Left hindlimb (tissue), 1 donor: ENCODE measurements at places on chromosomes 13 and 19.
A peak's percentile ranks its signal among the peaks of the same experiment; 100 is the strongest.

- no peak for DNase-seq
Measured at GRCh38 chr19:17549085-17549740, 6.2 kb upstream of the COLGALT1 start.

DNA sequence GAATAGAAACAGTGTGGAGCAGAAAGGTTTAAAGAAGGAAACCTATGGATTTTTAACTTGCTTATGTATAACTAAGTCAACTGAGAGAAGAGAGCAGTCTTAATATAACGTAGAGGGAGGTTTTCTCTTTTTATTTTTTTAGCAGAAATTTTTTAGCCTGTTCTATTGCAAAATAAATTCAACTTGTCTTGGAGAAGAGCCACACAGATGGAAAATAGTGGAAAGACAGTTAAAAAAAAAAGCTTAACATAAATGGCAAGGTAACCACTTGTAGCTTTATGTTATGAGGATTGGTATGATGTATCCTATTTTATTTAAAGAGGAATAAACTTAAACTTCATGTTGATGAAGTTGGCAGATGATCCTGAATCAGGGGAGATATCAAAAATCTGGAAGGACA lies 312.4 kb downstream of the SHISA2 start:
- DNase-seq = no peak

GRCh38 chr13:22103046-22104027 lies 432.5 kb downstream of the FGF9 start:
- no peak for DNase-seq

GRCh38 chr19:35752746-35753350 lies 4.0 kb downstream of the HSPB6 start:
- no peak for DNase-seq

- no peak for DNase-seq
Measured at GRCh38 chr19:8158411-8159074, 9.2 kb upstream of the FBN3 start.

DNA sequence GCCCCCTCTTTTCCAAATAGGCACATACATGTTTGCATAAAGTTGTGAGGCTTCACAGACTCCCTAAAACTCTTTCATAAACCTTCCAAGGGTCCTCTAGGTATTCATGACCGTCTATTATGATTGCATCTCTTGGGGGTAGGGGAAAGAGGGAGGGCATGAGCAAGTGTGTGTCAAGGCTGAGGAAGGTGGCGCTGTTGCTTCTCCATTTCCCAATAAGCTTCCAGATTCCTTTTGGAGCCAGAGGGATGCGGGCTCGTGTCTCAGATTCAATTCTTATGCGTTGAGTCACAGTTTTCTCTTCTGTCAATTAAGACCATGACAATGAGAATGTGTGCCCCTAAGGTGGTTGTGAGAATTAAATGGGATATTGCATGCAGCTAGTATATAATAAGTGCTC lies 51.0 kb upstream of the CYP2A7 start:
- DNase-seq = no peak

- no peak for DNase-seq
Measured at GRCh38 chr19:12834566-12834943, at the start of gene RTBDN. TSS of gene RTBDN (minus strand) at chr19:12834579. CDS start at chr19:12829979, 4,600 bp downstream.

- no peak for DNase-seq
Measured at GRCh38 chr19:903266-903797, 9.7 kb downstream of the R3HDM4 start.

- no peak for DNase-seq
Measured at GRCh38 chr13:24719139-24719538, 38.9 kb downstream of the ATP12A start.

DNA sequence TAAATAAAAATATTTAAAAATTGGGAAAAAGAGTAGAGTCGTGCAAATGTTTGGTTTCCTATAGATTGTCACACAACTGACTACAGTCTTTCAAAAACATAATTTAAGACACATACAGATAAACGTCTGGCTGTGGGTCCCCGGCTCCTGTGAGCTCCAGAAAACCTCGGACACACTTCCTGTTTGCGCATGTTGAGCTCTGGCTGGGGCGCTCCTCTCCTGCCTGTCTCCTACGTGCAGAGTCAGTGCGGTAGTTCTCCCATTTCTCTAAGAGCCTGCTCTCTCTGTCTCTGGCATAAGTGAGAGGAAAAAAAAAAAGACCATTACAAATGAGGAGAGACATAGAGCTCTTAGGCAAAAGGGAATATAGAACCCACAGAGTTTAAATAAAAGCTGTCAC lies 128.2 kb upstream of the OBI1 start:
- DNase-seq = no peak

DNA sequence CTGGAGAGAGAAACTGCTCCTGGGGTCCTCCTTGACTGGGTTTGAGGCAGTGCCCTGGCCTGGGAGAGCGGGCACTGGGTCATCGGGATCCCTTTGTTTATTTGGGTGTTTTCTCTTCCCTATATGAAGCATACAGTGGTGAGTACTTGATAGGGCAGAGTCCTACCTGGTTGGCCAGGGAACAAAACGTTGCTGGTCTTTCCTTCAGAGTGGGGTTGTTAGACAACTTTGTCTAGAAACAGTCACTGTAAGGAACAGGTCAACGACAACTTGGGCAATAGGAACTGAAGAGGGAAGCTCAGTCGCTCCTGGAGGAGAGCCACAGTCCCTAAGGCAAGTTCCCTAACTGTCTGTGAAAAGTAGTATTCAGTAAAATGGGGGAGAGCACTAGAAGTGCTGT lies 550 bp upstream of the OLFM4 start:
- DNase-seq = no peak

GRCh38 chr13:59504407-59504806 lies 659.3 kb downstream of the DIAPH3 start:
- DNase-seq = no peak

GRCh38 chr13:94972262-94972661 lies 259.9 kb upstream of the SOX21 start:
- no peak for DNase-seq

DNA sequence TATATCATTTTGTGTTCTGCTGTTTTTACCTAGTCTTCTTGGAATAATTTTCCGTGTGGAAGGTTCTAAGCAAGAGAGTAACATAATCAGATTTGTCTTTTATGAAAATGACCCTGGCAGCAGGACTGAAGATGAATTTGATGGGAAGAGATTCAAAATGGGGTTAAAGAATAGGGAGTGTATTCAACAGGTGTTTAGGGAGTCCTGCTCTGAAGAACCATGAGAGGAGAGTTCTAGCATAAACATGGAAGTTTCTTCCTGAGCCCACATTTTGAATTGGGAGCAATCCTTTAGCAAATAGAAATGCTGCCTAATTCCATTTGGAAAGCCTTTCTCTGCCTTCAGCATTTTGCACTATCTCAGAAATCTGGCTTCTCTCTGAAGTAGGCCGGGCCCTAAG lies 127.0 kb downstream of the CDK8 start:
- DNase-seq = no peak

DNA sequence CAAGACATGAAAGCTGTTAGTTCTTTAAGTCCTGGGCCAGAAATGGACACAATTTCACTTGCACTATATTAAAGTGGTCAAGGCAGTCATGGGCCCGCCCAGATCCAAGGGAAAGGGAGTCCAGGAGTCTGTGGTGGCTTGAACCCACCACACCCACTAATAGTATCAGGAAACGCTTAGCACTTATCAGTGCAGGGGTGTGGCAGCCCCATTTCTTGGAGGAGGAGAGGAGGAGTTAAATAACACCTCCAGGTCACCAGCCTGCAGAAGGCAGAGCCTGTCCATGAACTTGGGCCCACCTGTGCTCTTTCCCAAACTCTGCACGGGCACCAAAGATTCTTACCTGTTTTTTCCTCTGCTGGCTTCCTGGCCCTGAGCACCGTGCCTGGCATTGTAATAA lies 5.4 kb upstream of the NTN5 start:
- no peak for DNase-seq

- no peak for DNase-seq
Measured at GRCh38 chr13:45705918-45706317, 3.8 kb downstream of the CBY2 start.

GRCh38 chr19:32647361-32647760 lies 27.6 kb downstream of the ANKRD27 start:
- DNase-seq = no peak

GRCh38 chr13:93039131-93039530 lies 187.5 kb upstream of the GPC6 start:
- no peak for DNase-seq

GRCh38 chr19:2484178-2484937 lies 8.4 kb downstream of the GADD45B start:
- no peak for DNase-seq

DNA sequence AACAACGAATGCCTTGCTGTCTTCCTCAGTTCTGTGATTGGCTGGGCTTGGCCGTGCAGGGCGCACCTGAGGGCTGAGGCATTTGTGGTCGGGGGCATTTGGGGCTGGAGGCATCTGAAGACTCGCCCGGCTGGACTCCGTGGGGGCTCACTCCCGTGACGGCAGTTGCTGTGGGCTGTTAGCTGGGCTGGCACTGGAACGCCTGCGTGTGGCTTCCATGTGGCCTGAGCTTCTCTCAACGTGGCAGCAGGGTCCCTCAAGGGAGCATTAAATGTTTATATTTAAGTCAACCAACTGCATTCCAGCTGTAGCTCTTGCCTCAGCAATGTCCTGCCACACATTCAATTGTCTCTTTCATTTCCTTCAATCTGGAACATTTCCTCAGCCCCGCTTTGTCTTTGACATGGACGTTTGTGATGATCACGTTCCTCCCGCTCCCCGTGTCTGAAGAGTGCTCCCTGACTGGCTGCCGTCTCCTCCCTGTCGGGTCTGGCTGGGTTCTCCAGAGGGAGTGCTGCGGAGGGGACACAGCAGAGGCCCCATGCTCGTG lies 21.0 kb downstream of the CCDC8 start:
- peak; percentile 69 for DNase-seq

- DNase-seq = no peak
Measured at GRCh38 chr13:47281991-47282390, 385.1 kb upstream of the HTR2A start.
